Activated T-cell treated with anti-CD3 and anti-CD28 coated beads for 1 hour (primary cell): ENCODE measurements at places on chromosomes 13 and 19.
A peak's percentile ranks its signal among the peaks of the same experiment; 100 is the strongest.

DNA sequence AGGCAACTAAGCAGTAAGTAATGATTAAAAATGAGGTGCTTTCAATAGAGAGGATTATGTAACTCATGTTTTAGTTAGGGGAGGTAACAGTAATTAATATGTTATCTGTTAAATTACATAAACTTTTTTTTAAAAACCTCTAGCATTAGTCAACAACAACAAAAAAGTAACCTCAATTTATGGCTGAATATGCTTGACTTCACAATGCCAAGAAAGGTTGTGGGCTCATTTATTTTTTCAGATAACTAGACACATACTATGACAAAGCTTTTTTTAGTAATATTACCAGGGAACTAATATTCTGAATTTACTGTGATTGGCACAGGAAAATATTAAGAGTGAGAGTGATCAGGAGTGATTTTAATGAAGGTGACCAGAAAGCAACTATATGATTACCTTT lies 54.9 kb downstream of the KCNRG start:
- DNase-seq = no peak

DNA sequence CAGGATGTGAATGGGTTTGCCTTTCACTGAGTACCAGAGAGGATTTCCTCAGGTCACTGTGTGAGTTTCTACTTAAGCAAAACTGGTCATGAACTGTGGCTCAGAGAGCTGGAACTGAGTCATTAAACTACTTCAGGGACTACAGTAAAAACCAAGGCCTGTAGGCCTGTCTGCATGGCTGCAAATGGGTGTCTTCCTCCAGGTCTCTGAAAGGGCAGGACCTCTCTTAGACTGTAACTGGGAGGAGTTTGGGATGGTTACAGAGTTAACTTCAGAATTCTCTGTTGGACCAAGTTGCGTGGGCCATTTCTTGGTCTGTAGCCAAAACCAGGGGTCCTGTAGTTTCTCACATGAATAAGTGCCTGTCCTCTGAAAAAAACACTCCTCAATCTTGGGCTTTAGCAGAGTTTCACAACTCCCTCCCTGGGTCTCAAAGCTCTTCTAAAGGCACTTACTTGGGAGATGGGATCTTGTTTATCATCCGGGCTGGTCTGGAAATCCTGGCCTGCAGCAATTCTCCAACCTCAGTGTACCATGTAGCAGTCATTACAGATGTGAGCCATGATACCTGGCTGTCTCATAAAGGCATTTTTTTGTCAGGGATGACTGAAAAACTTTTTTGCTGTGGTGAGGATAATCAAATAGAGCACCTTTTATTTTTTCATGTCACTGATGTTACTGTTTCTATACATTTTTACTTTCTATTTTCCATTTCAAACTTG lies 19.7 kb downstream of the ZNF714 start:
- no peak for DNase-seq

- no peak for DNase-seq
Observed at GRCh38 chr19:43776286-43776685, 4.5 kb downstream of the KCNN4 start.

DNA sequence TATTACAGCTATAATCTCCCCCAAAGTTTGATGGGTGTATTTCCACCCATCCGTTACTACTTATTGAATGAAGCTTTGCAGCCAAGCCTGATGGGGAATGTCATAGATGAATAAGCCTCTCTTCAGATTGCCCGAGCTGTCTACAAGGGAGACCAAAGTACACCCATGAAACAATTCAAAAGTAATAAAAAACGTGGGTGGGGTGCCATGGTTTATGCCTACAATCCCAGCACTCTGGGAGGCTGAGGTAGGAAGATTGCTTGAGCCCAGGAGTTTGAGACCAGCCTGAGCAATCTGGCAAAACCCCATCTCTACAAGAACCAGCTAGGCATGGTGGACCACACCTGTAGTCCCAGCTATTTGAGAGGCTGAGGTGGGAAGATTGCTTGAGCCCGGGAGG lies 419.2 kb downstream of the FGF9 start:
- DNase-seq = no peak

DNA sequence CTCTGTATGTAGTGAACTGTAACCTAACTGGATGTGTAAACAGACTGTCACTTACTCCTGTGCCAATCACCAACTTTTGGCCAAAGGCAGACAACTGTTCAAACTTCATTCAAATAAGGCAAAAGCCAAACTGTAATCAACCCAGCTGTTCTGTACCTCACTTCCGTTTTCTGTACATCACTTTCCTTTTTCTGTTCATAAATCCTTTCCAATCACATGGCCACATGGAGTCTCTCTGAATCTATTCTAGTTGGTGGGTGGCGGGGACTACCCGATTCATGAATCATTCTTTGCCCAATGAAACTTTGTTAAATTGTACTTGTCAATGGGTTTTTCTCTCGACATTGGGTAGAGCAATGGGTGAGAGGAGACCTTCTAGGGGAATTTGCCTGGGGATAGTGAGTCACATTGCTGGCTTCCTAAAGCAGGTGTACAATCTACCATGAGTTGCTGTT lies 178.3 kb upstream of the RFC3 start:
- no peak for DNase-seq

DNA sequence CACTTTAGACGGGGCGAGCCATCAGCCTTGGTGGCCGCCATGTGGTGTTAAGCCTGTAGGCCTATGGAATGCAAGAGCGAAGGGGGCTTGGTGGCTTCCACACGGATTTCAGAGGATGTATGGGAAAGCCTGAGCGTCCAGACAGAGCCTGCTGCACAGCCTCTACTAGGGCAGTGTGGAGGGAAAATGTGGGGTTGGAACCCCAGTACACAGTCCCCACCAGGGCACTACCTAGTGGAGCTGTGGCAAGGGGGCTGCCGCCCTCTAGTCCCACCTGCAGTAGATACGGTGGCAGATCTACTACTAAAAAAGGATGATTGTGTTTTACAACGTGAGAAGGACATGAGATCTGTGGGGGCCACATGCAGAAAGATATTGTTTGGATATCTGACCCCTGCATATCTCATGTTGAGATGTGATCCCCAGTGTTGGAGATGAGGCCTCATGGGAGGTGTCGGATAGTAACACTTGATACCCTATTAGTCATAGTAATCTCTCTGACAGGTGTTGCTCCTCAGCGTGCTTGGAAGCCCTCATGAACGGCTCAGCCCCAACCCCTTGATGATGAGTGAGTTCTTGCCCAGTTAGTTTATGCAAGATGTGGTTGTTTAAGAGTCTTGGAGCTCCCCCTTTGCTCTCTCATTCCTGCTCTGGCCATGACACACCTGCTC lies 45.6 kb downstream of the LHFPL6 start:
- DNase-seq = no peak

- no peak for DNase-seq
Observed at GRCh38 chr13:32751340-32751739, 165.1 kb downstream of the PDS5B start.

DNA sequence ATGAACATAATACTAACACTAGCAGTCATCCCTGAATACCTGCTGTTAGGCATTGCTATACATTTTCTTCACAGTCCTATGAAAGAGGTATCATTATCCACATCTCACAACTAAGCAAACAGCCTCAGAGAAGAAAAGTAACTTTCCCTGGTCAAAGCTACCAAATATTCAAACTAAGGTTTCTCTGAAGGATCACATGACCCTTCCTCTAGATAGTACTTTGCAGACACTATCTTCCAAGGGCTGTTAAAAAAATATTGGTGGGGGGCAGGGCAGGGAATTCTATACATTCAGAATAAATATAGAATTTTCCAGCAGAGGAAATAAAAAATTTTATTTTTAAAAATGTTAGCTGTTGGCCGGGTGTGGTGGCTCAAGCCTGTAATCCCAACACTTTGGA lies 3.1 kb downstream of the SLC25A30 start:
- DNase-seq = no peak

- no peak for DNase-seq
Observed at GRCh38 chr13:33184530-33184929, 101.0 kb downstream of the STARD13 start.

GRCh38 chr19:3479834-3480215 lies 500 bp downstream of the SMIM24 start:
- no peak for DNase-seq

DNA sequence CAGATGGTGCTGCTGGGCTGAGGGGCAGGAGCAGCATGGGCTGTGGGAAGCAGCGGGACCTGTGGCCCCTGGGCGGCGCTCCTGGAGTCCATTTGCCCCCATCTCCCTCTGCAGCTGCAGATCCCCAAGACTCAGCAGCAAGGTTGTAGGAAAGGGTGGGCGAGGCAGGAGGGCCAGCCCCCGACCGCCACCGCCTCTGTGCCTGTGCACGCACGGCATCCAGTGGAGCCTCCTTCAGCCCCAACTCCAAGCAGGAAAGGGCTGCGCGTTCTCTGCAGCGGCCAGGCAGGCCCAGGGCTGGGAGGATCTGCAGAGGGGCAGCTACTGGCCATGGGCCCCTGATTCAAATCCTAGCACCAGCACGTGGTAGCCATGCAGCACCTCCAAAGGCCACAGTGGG lies 20.8 kb downstream of the DPF1 start:
- DNase-seq = no peak

GRCh38 chr19:12996406-12997094 lies 1.3 kb downstream of the NFIX start:
- DNase-seq = no peak

GRCh38 chr13:26548205-26548765 lies 9.2 kb upstream of the WASF3 start:
- no peak for DNase-seq

- peak; percentile 68 for DNase-seq
Observed at GRCh38 chr19:12669270-12670158, 2.9 kb downstream of the WDR83 start.

- no peak for DNase-seq
Observed at GRCh38 chr13:99662678-99663077, 161.4 kb downstream of the TM9SF2 start.

GRCh38 chr19:57338877-57339276 lies 12.2 kb upstream of the ZNF304 start:
- DNase-seq = no peak
